ENCODE measurements at places on chromosomes 13 and 19.
A peak's percentile ranks its signal among the peaks of the same experiment; 100 is the strongest.

GRCh38 chr19:48963371-48964204 lies 1.5 kb upstream of the FTL start:
- DNase-seq: peak; percentile 10

DNA sequence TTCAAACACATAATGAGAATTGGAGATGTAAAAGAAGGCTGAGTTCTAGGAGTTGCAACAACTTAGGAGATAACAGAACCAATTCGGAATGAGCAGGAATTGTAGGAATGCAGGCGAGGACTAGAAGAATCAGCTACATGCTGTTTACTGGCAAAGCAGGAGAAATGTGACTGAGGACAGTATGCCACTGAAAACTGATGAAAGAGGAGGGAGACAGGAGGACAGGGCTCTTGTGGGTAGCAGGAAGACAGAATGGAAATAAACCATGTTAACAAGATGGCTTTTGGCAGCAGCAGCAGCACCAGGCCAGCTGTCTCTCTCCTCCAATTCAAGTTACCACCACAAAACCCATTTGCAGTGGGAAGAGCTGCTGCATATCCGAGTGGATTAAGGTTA lies 91.0 kb upstream of the SLC15A1 start:
- DNase-seq: no peak

GRCh38 chr13:98912846-98913245 lies 65.0 kb downstream of the DOCK9 start:
- no peak for DNase-seq

DNA sequence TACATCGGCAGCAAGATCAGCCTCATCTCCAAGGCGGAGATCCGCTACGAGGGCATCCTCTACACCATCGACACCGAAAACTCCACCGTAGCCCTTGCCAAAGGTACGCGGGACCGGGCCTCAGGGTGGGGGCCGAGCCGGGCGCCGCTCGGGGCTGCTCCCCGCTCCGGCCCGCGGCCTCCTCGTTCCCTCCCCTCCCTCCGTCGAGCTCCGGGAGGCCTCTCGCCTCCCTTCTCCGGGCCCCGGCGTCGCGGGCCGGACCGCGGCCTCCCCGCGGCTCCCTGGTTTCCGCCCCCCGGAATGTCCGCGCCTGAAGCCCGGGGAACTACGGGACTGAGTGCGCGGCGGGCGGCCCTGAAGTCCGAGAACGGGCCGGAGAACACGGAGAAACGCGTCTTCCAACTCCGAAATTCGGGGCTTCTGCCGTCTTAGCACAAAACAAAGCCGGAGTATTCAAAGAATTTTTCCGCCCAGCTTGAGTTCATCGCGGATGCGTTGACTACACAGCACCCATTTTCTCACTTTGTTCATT lies 423 bp downstream of the LSM14A start:
- DNase-seq: no peak

Measured in effector CD8-positive, alpha-beta T cell (primary cell).